ENCODE measurements at places on chromosomes 6 and 20. TPM values are rescaled to one million over a fixed set of nuclear protein-coding genes. Genes with fewer than 3 reads are reported as not detected.

HLA-C gene
- 1,135 TPM for total RNA-seq

SYNJ2 gene
- total RNA-seq = 38.5 TPM

GRM4 gene
- not detected for total RNA-seq

BMP2 gene
- not detected for total RNA-seq

ACTR5 gene
- total RNA-seq = 9.2 TPM

ZC3H12D gene
- 6.0 TPM for total RNA-seq

SAMD10 gene
- total RNA-seq = 12.0 TPM

DNA sequence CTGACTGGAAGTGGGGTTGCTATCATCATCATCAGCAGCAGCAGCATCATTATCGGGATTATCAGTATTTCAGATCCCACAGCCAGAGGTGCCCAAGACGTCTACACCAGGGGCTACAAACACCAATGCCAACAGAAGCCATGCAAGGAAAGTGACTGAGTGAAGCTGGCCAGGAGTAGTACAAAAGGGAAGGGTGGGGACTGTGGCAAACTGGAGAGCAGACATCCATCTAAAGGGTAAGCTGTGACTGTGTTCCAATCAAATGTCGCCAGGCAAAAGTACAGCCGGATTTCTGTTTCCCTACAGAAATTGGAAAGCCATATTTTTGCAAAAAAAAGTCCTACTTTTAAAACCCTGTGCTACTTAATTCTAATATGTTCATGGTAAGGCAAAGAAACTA lies 50.0 kb downstream of the PREX1 start:
- peaks cover 68% of the 10 kb centered on the region for H3K4me1 ChIP-seq
- no peaks in the 10 kb centered on the region for H3K27me3 ChIP-seq
- DNase-seq = no peak
- H3K27ac ChIP-seq = no peak overlapping the region

DNA sequence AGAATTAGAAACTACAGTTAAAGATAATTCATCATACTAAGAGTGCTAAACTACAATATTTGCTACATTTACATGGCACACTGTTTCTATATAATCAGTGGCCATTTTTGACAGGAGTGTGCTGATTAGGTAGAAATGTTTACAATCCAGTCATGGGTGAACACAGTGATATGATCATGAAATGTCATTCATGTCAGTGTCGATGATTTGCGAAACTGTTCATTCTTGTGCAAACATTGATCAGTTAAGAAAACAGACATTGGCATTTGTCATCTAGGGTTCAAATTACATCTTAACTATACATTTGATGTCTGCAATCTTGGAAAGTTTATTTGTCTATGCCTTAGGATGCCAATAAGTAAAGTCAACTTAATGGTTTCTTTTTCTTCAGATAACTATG lies 474.9 kb downstream of the DOK5 start:
- no peak for DNase-seq
- H3K27me3 ChIP-seq = no peaks in the 10 kb centered on the region
- H3K4me1 ChIP-seq = no peaks in the 10 kb centered on the region

GRCh38 chr20:48159145-48160008 lies 374.1 kb upstream of the SULF2 start:
- no peak overlapping the region for H3K27ac ChIP-seq
- no peaks in the 10 kb centered on the region for H3K4me1 ChIP-seq
- H3K4me3 ChIP-seq = no peak overlapping the region
- no peaks in the 10 kb centered on the region for H3K36me3 ChIP-seq
- H3K27me3 ChIP-seq = peaks cover 6% of the 10 kb centered on the region

DNA sequence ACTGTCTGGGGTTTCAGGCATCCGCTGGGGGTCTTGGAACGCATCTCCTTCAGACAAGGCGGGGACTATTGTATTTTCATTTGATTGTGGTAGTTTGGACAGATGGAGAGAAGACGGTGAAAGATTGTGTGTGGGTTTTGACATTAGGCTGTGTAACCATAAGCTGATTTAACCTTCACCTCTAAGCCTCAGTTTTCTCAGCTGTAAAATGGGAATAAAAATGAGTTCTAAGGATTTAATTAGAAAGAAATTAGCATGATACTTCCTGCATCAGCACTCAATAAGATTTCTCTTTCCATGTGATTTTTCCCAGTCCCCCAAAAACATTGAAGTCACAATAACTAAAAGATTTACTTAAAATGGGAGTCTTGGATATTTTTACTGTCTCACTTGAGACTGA lies 78.1 kb downstream of the CBFA2T2 start:
- H3K27me3 ChIP-seq = no peaks in the 10 kb centered on the region
- DNase-seq = no peak
- no peaks in the 10 kb centered on the region for H3K36me3 ChIP-seq
- H3K4me3 ChIP-seq = no peak overlapping the region
- H3K27ac ChIP-seq = no peak overlapping the region

DNA sequence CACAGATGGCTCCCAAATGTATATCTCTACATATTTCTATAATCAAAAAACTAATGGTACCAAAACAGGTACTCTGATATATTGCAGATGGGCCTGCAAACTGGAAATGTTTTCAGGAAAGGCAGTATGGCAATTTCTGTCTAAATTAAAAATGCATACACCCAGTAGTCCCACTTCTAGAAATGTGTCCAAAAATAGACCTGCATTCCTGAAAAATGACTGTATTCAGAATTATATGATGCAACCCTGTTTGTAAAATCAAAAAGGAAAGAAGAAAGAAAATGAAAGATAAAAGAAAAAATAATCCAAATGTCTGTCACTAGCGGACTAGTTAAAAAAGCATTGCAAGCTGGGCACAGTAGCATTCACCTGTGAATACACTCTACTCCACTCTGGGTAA lies 12.9 kb upstream of the MICB start:
- peaks cover 7% of the 10 kb centered on the region for H3K36me3 ChIP-seq
- H3K4me3 ChIP-seq = no peak overlapping the region
- no peak for DNase-seq
- H3K27me3 ChIP-seq = no peaks in the 10 kb centered on the region
- no peak overlapping the region for H3K27ac ChIP-seq
- peaks cover 18% of the 10 kb centered on the region for H3K4me1 ChIP-seq

DNA sequence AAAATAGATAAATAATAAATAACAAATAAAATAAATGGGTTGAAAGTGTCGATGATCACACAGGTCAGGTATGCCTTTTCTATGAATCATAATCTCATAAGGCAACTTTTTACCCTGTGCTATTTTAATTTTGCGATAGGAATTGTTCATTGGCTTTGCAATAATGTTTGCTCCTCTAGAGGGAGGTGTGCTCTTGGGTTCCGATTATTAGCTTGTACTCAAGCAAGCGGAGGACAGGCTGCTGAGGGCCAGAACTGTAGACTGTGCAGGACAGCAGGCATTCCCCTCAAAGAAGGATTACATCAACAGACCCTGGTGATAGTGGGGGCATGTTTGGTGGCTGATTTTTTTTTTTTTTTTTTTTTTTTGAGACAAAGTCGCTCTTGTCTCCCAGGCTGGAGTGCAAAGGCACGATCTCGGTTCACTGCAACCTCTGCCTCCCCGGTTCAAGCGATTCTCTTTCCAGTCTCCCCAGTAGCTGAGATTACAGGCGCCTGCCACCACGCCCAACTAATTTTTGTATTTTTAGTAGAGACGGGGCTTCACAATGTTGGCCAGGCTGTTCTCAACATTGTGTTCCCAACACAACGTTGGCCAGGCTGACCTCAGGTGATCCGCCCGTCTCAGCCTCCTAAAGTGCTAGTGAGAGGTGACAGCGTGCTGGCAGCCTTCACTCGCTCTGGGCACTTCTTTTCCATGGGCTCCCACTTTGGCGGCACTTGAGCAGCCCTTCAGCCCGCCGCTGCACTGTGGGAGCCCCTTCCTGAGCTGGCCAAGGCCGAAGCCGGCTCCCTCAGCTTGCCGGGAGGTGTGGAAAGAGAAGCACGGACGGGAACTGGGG lies 35.6 kb downstream of the RIOK1 start:
- H3K36me3 ChIP-seq = no peaks in the 10 kb centered on the region
- no peak for DNase-seq
- H3K4me1 ChIP-seq = no peaks in the 10 kb centered on the region
- H3K27ac ChIP-seq = no peak overlapping the region

DNA sequence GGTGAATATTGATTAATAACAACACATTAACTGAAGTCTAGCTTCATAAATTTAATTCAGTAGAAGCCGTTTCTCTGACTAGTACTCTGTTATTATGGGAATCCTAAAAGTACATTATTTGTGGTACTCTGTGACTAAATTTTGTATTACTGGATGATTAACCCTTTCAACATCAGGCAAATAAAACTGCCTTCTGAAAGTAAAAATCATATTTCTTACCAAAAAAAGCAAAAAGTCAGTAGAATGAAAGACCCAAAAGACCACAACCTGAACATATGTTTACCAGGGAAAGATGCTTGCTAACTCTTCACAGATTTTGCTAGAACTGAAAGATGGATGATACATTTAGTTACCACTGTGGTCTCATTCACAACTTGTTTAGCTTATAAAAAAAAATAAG lies 73.2 kb downstream of the AHI1 start:
- no peak overlapping the region for H3K4me3 ChIP-seq
- H3K36me3 ChIP-seq = no peaks in the 10 kb centered on the region
- no peak for DNase-seq
- H3K27me3 ChIP-seq = no peaks in the 10 kb centered on the region
- no peak overlapping the region for H3K27ac ChIP-seq

DNA sequence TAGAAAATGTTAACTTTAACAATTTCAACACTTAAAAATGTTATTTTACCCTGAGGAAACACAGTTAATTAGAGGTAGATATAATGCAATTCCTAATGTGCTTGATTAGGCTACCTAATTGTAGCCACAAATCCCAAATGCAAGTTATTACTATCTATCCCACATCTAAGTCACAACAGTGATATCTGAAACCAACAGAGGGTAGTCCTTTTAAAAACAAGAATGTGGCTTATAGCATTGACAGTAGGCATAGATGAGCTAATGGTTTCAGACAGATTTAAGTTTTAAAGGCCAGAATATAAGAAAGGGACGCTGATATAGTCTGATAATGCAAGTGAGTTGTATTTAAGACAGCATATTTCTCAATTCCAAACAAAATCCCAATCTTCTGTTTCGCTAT lies 23.0 kb downstream of the PLN start:
- no peak for DNase-seq
- peaks cover 29% of the 10 kb centered on the region for H3K36me3 ChIP-seq
- no peak overlapping the region for H3K4me3 ChIP-seq
- peaks cover 2% of the 10 kb centered on the region for H3K4me1 ChIP-seq
- H3K27ac ChIP-seq = no peak overlapping the region

DNA sequence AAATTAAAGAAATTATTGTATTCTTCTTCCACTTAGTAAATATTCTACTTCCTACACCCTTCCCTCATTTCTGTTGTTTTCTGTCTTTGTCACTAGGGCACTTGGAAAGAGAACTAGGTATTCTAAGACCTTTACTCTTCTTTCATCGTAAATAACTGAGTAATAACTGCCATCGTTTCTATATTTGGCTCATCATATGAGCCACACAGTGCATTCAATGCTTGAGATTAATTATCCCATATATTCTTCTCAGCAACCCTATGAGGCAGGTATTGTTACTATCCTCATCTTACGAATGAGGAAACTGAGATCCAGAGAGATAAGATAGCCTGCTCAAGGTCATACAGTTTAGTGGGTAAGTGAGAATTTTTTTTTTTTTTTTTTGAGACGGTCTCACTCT lies 38.9 kb downstream of the LRP11 start:
- H3K4me3 ChIP-seq = no peak overlapping the region
- peaks cover 8% of the 10 kb centered on the region for H3K27me3 ChIP-seq
- DNase-seq = no peak
- H3K4me1 ChIP-seq = no peaks in the 10 kb centered on the region
- H3K27ac ChIP-seq = no peak overlapping the region

DNA sequence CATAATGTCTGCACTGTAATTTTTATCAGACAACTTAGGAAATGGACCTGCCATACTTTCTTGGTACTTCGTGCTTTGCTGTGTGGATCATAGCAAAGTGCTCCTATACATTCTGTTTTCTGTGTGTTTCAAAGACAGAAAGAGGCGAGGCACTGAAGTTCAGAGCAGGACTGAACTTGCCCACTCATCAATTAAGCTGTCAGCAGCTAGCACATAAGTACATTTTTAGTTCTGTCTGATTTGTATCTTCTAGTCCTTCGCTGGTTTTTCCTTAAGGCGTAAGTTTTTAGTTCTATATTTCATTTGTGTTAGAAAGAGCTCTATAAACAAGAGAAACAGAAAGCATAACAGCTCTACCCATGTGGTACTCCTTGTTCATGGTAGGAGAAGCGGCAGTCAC lies 42.1 kb downstream of the MAP3K4 start:
- H3K36me3 ChIP-seq = peaks cover 16% of the 10 kb centered on the region
- H3K27me3 ChIP-seq = no peaks in the 10 kb centered on the region
- DNase-seq = no peak
- no peak overlapping the region for H3K4me3 ChIP-seq
- no peak overlapping the region for H3K27ac ChIP-seq
- H3K4me1 ChIP-seq = peaks cover 7% of the 10 kb centered on the region

DNA sequence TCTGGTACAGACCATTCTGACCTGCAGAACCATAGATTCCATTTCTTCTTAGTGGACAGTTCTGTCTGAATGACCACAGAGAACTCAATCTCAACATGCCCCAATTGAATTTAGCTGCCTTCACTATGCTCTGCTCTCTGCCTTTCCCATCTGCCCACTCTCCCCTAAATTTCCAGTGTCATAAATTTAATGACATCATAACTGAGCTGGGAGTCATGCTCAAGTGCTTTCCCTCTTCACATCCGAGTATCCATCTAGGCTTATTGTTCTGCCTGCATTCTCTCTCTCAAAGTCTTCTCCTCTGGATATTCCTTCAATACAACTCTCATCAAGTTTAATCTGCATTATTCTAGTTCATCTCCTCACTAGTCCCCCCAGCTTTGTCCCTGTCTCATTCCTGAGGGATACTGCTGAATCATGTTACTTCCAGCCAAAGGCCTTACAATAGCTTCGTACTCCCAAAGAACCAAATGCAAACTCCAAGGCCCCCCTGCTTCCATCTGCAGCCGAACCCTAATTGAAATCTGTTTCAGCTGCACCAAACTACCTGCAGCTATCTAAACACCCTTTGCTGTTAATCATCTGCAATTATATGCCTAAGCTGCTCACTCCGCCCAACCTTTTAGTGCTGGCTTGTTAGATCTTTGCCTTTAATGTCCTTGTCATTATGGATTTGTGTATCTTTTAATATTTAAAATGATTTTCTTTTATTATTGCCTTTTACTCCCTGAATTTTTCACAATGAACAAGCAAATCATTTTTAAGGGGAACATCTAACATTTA lies 46.1 kb downstream of the SLC35B3 start:
- DNase-seq = no peak
- H3K4me1 ChIP-seq = peaks cover 16% of the 10 kb centered on the region
- H3K27ac ChIP-seq = no peak overlapping the region
- H3K4me3 ChIP-seq = no peak overlapping the region
- no peaks in the 10 kb centered on the region for H3K36me3 ChIP-seq
